Left renal cortex interstitium (tissue), 4 donors: ENCODE measurements at places on chromosomes 16 and 17.

DNA sequence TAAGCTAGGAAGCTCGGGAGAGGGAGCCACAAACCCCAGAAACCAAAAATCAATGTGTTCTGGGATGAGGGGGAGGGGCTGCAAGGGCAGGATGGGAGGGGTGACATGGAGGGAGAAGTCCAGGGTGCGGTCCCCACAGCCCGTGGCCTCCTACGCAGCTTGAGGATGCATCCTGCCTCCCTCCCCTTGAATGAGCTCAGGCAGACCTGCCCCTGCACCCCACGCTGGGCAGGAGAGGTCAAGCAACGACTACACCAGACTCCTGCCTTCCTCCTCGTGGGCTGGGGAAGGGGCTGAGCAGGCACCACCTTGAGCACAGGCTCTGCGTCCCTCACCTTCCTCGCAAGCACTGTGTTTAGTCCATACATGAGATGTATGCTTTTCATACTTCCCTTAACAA, 3.9 kb downstream of the ANKRD13B start:
- no peak for DNase-seq

- DNase-seq, result no peak
Observed at GRCh38 chr17:13212860-13213259, 195.0 kb upstream of the ELAC2 start.

- DNase-seq, result no peak
Observed at GRCh38 chr16:4883501-4883900, 36.2 kb downstream of the UBN1 start.

- no peak for DNase-seq
Observed at GRCh38 chr17:30421592-30421991, 42.9 kb downstream of the CPD start.

DNA sequence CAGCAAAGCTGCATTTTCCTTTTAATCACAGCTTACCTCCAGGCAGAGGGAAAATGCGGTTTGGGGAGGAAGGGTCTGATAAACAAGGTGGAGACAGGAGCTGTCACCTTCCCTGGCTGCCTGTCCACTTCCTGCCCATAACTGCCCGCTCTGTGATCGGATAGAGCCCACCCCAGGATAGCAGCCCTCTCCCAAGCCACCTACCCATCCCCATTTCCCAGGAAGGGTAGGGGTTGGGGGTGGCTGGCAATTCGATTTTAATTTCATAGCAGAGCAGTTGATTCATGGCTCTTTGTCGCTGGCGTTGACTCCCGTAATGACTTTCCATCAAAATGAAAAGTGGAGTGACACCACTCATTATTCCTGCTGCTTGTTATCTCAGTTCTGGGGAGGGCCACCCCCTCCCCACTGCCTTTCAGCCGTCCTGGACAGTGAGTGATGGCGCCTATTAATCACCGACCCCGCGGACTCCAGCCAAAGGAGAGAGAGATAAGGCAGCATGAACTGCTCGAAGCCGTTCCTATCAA, 11.2 kb downstream of the CDK5RAP3 start:
- no peak for DNase-seq
